ENCODE measurements at places on chromosomes 1 and 21.

DNA sequence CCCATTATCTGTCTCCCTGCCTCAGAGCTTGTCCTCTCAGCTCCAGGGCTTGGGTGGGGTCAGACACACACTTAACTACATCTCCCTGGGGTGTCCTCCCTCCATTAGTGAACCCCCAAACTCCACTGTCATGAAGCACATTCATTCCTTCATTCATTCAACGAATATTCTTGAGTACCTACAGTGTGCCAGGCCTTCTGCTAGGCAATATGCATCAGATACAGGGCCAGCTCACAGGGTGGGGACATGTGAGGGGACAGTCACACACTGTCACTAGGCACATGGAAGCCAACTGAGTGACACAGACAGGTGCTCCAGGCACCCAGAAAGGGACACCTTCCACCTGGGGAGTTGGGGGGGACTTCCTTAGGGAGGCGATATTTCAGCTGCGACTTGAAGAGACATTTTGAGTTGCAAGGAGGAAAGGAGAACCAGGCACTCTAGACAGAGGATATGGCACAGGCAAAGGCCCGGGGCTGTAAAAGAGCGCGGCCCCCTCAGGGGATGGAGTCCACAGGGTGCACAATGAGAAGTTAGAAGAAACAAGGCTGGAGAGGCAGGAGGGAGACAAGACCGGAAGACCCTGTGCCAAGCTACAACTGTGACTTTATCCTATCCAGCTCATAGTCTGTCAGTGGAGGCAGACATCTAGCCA, 8.7 kb upstream of the S100A8 start:
- DNase-seq: no peak

DNA sequence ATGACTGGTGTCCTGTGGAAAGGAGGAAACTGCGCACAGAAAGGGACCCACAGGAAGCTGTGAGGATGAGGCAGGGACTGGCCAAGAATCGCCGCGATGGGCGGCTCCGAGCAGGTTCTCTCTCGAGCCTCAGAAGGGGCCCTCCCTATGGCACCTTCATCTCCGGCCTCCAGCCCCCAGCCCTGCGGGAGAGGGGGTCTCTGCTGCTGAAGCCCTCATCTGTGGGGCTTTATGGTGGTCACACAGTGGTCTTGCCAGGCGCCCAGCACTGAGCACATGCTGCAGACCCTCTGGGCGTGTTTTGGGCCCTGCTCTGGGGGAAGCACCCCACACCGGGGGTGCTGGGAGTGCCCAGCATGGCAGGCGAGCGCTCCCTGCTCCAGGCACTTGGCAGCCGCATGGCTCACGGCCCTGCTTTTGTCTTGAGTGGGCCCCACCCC, 86.6 kb upstream of the ACTRT2 start:
- DNase-seq: no peak

DNA sequence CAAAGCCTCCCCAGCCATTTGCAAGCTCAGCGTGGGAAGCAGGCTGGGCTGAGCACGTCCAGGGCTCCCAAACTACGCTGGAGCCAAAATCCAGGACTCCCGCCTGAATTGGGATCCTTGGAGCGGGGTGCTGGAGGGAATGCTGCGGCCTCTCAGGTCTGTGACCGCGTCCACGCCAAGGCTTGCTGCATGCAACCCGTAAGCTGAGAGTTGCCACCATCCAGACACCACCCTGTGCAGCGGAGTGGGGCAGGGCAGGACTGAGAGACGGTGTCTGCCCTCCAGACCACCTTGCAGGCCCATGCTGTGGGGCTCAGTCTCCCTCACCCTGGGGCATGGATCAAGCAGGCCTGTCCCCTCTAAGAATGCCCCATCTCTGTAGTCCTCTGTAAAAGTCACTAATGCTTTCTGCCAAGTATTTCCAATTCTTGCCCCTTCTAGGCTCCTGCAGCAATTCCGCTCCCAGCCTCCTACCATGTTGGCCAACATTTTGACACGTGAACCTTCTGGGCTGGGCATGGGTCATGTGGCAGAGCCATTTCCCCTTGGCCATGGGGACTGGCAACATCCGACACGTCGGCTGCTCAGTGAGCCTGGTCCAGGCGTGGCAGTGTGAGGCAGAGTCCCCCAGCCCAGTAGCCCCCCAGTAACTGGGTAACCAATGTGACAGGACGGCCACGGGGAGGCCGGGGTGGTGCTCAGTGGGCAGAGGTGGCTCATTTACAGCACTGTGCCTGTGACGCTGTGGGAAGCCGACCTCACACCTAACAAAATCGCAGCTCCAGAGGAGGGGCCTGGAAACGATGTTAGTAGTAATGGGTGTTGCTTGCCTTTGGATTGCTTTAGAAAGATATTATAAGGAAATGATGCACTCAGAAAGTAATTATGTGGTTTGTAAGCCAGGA, 57.9 kb upstream of the PDE9A start:
- DNase-seq: no peak

DNA sequence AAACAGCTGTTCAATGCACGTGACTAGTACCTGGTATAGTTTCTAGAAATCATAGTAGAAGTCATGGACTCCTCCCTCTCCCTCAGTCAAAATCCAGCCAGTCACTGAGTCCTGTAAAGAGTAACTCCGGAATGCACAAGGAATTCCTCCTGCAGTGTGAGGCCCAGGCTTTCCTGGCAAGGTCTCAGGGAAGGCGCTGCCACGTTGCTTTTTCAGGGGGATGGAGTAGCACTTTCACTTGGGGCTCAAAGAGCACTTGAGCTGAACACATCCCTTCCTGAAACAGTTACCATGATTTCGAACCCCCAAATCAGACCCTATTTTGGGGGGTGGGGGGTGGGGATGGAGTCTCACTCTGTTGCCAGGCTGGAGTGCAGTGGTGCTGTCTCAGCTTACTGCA, 26.4 kb upstream of the LRRC8D start:
- DNase-seq: no peak
